ENCODE measurements at places on chromosomes 3 and 15.

- no peak for DNase-seq
Measured at GRCh38 chr15:91304786-91305185, 204.7 kb downstream of the SV2B start.

DNA sequence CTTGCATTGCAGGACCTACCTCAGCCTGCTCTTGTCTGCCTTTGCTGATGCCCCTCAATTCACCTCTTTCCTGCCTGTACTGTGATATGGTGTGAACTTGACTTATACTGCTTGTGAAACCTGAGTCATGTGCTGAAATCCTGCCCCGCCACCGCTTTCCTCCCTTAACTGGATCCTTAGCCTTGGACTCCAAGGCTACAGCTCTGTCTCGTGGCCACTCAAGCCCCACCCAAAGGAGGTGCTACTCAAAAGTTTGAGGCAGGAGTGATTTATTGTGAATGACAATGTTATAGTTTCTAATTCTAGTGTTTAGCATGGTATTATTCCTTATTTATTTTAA lies 56.1 kb downstream of the MYZAP start:
- DNase-seq: peak; percentile 44

DNA sequence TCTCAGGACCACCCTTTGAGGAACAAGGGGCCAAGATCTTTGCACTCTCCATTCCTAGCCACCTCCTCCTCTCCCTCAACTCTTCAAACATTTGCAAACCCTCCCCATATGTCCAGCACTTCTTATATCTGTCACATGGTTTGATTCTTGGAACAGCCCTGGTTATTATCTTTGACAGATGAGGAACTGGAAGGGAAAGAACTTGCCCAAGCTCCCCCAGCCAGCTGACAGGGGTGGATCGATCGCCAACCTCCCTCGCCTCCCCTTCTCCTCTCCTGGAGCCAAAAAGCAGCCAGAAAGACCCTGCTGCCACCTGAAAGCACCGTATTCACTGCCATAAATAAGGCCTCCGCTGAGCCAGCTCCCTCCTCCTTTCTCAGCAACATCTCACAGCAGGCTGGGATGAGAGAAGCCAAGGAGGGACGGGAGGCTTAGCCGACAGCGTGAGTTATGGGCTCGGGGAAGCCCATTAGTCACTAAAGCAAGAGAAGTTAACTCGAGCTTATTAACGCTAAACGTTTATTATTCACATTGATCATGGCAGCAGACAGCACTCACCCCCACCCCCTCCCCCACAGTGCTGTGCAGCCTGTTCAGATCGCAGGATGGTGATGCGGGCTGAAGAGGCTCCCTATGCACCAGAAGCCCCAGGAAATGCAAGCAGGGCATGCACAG lies 22.2 kb upstream of the FGD5 start:
- peak; percentile 57 for DNase-seq

DNA sequence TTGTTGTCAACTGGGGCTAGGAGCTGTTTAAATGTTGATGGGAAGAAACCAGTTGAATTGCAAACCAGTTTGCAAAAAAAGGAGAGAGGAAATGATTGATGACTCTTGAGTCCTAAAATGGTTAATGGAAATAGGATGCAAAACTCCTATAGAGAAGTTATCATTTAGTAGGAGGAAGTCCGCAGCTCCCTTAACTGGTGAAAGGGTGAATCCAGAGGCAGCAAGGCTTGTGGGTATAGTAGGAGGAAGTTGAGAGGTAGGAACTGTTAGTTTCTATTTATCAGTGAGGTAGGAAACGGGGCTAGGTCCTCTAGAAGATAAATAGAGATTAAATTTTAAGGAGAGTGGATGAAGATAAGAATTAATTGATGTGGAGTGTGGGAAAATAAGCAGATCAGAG lies 15.4 kb downstream of the IREB2 start:
- DNase-seq: no peak

- DNase-seq: no peak
Measured at GRCh38 chr3:190003681-190004123, 117.0 kb downstream of the P3H2 start.

- DNase-seq: no peak
Measured at GRCh38 chr3:20490996-20491395, 305.0 kb upstream of the SGO1 start.

DNA sequence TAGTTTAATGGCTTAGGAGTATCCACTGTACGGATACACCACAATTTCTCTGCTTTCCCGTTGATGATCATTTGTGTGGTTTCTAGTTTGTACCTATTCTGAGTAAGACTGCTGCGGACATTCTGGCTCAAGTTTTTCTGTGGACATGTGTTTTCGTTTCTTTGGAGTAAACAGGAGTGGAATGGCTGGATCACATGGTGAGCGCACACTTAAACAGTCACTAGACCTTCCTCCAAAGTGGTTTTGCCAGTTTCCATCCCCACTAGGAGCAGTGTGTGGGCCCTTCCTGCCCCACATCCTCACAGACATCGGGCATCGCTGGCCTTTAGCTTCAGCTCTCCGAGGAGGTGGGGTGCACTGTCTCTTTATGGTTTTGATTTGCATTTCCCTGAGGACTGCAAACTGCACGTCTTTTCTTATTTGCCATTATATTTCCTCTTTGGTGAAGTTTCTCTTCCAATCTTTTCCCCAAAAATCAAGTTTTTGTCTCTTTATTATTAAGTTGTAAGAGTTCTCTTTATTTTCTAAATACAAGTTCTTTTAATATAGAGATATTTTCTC lies 94.1 kb downstream of the VGLL4 start:
- no peak for DNase-seq

GRCh38 chr15:69323893-69324430 lies 25.2 kb downstream of the PAQR5 start:
- DNase-seq: no peak

DNA sequence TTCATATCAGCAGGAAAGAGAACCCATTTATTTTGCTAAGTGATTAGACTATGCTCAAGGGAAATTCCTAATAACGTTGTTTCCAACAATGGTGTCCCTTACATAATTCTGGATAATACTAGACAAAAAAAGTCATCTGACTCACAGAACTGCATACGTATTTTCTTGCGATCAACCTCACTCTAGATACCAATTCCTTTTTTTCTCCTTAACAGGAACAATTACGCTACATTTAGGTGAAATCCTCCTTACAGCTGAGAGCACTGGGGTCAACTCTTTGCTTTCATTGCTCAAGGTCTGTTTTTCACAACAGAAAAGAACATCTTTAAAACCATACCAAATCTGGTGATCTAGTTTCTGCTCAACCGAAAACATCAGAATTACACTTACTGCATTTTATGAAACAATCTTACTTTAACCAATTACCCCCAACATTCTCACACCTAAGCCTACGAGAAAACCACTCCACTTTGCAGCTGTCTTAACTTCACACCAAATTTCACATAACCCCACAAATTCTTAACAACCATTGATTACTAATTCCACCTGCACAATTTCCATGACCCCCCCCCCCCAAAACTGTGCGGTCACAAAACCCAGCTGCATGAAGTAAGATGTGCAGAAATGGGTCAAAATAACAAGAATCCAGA lies 61.2 kb upstream of the ICE2 start:
- DNase-seq: no peak

DNA sequence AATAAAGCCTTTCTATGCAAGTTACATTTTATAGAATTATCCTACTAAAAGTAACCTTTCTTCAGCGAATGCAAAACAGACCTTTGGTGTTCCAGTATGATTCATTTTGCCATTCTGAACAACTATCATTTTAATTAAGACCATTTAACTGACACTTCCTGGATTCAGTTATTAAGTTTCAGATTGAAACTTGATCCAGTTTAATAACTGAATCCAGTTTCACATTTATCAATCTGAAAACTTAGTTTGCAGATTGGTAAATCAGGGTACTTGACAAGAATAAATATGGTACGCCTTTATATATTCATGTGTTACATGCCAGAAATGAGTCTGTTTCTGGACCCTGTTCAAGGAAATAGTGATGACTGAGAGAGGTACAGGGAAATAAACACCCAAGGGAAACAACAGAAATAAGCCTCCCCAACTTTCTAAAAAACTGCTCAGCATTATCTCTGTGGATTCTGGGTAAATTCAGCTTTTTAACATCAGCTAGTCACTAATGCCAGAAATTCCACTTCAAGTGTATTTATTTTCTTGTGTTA lies 23.3 kb upstream of the NFKBIZ start:
- DNase-seq: no peak

GRCh38 chr15:52124270-52124880 lies 11.8 kb upstream of the BCL2L10 start:
- DNase-seq: no peak

DNA sequence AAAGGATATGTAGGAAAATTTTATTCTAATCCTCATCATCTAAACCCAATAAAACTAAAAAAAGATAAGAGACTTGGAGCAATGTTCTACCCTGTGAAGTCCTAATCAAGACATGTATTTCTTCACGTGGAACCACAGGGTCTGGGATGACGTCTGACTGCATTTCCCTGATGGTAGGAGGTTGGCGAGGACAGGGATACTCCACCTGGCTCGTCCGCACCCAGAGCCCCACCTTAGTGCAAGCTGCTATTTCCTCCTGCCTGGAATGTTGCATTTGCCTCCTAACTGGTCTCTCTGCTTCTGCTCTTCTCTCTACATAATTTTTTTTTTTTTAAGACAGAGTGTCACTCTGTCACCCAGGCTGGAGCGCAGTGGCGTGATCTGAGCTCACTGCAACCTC lies 57.7 kb upstream of the RASGRP1 start:
- no peak for DNase-seq

DNA sequence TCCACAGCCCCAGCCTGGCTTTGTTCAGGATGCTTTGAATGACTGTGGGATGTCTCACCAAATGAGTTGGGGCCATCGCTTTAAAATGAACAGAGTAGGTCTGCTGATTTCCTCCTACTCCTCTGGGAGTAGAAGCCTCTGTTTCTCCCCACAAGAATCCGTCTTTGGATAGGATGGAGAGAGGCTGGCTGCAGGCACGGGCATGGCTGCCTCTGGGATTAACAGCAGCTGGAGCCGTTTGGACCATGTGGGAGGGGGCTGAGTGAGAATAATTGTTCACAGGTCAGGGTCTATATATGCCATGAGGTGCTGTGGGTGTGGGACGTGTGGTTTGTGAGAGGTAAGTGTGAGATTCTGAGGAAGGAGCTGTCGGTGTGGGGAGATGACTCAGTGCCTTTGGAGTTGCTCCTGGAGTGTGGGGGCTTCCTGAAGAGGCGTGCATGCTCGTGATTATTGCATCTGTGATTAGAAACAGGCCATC lies 48.0 kb upstream of the APEH start:
- DNase-seq: no peak

DNA sequence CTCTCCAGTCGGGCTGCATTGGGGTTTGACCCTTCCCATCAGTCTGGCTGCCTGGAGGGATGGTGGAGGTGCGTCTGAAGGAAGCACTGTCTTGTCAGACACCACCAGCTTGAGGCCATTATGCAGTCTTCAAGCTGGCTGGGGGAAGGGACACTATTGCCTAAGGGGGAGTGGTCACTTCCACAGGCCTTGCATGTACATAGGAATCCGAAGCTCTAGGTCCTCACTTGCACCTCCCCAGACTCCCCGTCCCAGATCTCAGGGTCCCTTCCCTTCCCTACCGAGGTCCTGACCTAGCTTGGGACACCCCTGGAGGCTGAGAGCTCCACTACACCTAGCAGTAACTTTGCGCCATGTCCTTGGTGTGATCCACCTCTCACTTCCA lies 48.6 kb upstream of the KLF13 start:
- DNase-seq: no peak

DNA sequence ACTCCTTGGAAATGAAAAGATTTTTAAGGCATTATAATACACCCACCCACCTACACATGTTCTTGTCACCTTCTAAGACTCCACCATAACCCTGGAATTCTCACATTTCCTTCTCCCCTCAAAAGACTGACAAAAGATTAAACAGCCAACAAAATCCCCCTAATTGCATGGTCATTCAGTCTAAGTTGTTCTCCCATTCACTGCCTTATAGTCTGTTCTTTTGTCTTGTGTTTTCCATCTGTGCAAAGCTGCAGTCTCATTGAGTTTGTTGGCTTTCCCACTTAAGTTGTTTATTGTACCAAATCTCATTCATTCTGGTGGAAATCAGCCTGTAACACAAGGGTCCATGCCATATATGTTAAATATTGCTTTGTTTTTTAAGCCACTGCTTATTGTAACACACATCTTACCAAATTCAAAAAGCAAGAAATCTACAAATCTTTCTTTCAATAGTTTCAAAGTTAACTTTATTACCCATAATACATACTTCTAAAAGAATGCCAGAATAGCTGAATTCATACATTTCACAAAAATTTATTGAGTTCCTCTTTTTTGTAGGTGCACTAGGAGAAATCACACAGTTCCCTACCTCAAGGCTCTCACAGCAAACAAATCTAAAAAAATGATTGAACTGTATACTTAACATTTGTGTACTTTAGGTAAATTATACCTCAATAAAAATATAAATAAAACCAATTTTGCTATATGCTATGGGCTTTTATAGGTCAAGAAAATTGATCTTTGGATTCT lies 2.4 kb upstream of the RCN2 start:
- DNase-seq: no peak

GRCh38 chr3:183697123-183697609 lies 431 bp upstream of the YEATS2 start:
- DNase-seq: no peak

Data from mesothelial cell of epicardium (in vitro differentiated cells).